ENCODE measurements at places on chromosomes 2 and 18.

- DNase-seq = no peak
These were observed 39.8 kb downstream of the ANO7 start for GRCh38 chr2:241228081-241228859.

DNA sequence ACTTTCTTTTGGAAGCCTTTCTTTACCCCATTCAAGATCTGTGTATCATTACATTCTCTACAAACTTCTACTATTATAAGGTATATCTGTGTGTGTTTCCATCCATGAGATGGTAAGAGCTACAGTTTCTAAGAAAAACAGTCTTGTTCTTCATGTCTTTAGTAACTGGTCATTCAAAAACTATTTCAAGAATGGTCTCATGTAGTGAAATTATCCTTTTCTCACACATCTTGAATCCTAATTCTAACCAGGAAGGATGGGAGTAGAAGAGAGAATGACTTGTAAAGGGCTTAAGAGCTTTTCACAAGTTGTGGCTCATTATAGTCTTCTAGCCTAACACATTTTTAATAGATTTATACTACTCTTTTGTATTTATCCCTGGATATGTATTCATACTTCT, 47.3 kb downstream of the ROCK1 start:
- peak; percentile 36 for DNase-seq

GRCh38 chr2:145268931-145269330, 749.0 kb upstream of the ZEB2 start:
- DNase-seq = no peak

GRCh38 chr2:78417355-78417754, 608.1 kb upstream of the REG3G start:
- DNase-seq = no peak

DNA sequence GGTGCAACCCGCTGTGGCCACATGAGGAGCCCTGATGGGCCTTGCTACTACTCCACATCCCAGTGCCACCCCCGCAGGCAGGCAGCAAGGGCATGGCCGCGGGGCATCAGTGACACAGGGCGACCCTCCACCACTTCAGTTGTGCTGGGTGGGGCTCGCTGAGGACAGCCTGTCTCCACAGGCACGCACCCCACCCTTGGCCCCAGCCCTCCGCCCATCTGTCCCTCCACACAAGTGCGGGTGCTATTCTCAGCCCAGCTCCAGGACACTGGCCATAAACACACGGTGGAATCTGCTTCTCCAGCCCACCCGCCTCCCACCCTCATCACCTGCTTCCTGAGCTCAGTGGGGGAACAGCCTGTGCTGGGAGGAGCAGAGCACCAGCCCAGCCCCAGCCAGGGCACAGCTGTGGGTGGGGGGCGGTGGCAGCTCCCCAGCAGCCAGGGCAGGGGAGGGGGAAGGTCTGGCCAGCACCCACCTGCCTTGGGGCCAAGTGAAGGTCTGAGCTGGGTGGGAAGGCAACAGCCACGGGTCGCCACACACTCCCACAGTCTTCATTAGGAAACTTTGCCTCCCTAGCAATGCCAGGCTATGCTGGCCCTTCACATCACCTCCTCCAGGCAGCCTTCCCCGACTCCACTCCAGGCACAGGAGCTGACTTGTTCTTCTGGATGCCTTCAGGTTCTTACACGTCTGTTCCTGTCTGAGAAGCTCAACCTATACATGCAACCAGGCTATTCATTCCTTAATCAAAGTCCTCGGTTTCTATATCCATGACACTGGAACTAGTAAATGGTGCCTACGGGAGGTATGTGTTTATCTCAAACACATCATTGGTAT, 16.5 kb downstream of the BIN1 start:
- no peak for DNase-seq

DNA sequence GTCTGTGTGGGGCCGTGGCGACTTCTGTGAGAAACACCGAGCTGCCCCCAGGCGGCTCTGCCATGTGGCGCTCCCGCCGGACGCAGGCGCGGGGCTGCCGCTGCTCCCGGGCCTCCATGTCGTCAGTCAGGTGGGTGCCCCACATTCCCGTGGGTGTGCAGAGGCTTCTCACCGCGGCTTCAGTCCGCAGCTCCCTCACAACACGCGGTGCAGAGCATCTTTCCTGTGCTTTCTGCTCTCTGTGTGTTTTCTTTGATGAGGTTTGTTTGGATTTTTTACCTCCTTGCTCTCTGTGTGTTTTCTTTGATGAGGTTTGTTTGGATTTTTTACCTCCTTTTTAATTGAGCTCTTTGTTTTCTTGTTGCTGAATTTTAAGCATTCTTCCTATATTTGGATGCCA, 13.0 kb downstream of the AQP12A start:
- no peak for DNase-seq

- peak; percentile 55 for DNase-seq
These were observed 36.2 kb downstream of the ASB1 start for GRCh38 chr2:238462782-238463396.

- DNase-seq = no peak
These were observed 182.0 kb upstream of the SESTD1 start for GRCh38 chr2:179446476-179447141.

DNA sequence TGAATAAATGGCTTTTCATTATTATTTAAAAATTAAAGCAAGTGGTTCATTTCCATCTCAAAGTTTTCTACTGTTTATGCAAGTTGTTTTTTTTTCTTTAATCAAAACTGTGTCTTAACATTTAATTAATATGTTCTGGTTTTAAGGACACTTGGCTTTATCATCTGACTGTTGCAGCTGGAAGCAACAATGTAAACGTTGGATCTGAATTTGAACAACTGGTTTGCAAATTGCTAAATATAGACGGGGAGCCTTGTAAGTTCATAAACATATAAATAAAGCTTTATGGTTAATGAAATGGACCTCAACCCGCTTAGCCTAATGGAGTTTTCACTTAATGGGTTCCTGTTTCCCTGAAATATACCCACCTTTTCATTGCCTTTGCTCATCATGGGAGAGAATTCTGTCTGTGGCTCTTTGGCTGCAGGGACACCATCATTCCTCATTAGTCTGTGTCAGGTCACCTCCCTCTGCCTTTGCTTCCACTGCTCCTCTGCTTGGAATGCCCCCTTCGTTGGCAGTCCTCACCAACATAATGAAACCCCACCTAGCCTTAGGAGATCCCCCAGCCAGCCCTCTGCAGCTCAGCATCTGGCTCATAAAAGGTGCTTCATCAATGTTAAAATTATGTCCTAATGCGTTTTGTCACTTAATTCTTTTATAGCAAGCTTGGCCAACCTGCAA, 44.2 kb upstream of the DYNC2LI1 start:
- DNase-seq = no peak

DNA sequence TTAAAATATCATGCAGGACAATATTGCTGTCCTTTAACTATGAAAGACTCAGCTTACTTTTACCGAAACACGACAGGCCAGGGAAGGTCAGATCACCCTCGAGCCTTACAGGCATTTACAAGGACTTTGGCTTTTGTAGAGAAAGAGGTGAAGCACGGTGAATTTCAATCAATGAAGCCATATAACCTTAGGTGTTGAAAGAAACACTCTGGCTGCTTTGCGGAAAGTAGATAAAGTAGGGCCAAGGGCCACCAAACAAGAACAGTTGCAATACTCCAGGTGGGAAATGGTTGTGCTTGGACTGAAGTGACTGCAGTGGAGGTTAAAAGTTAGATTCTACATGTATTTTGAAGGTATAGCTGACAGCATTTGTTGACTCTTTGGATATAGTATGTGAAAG, 80.5 kb downstream of the CERKL start:
- DNase-seq = no peak

GRCh38 chr18:7035807-7036206, 81.8 kb downstream of the LAMA1 start:
- no peak for DNase-seq

GRCh38 chr2:214578442-214578841, 167.6 kb downstream of the VWC2L start:
- DNase-seq = no peak

GRCh38 chr18:59464486-59464885, 105.4 kb upstream of the LMAN1 start:
- no peak for DNase-seq

DNA sequence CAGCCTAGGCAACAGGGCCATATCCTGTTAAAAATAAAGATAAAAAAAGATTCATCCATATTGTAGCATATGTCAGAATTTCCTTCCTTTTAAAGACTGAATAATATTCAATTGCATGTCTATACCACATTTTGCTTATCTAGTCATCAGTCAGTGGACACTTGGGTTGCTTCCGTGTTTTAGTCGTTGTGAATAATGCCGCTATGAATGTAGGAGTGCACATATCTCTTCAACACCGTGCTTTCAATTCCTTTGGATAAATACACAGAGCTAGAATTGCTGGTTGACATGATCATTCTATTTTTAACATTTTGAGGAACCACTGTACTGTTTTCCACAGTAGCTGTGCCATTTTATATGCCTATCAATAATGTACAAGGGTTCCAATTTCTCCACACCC, 14.0 kb upstream of the PLB1 start:
- no peak for DNase-seq

DNA sequence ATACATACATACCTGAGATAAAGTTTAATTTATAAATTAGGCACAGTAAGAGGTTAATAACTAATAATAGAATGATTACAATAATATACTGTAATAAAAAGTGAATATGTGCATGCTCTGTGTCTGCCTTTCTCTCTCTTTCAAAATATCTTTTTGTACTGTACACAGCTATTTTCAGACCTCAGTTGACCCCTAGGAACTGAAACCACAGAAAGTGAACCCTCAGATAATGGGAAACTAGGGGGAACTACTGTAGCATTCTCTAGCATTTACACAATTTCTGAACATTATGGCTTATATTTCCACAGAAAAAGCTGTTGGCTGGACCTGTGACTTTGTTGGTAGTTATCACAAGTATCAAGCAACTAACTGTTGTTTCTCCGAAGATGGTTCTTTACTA, 25.9 kb downstream of the WDR75 start:
- DNase-seq = no peak

GRCh38 chr2:222433332-222434173, 9.2 kb downstream of the SGPP2 start:
- DNase-seq = no peak

GRCh38 chr2:112636605-112637288, 9.0 kb upstream of the SLC20A1 start:
- DNase-seq = no peak

- no peak for DNase-seq
These were observed 35.7 kb upstream of the MAT2A start for GRCh38 chr2:85503168-85503850.

DNA sequence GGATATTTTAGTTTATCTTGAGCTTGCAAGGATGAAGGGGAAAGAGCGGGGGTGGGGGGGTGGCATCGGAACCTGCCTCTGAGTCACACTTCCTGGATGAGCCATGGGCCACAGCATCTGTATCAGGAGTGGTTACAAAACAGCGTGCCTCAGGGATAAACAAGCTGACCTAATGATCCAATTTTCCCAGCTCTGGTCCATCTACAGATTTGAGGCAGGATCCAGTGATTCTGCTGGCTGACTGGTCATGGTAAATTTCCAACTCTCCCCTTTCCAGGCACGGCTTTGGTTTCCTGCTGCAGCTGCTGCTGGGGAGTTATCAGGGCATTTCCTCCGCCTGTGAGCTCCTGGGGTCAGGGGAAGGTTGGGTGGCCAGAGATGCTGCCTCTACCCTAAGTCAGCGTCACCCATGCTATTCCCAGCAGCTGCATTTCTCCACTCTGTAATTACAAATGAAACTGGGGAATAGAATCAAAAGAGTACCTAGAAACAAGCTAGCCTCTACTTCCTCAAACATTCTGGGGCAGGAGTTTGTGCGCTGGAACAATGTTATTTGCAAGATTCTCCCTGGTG, 4.7 kb upstream of the HPCAL1 start:
- peak; percentile 93 for DNase-seq

GRCh38 chr18:13660510-13660909, 65.8 kb downstream of the FAM210A start:
- no peak for DNase-seq

- no peak for DNase-seq
These were observed 1108.1 kb upstream of the CHAC2 start for GRCh38 chr2:52659546-52659945.

DNA sequence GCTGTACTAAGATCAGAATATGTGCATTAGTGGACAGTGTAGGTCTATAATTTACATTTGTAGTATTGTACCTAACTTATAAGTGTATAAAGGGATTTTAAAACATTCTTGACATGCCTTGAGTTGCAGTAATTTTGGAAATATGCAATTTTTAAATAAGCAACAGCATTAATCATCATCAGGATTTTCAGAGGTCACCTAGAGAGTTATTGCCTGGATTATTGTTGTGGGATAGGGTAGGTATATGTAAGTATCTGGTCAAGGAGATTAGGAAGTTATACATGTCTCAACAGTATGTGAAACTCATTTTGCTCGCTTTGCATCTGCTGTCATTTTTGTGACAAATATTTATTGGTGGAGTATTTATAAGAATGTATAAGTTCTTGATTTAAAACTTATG, 184.2 kb downstream of the WDR7 start:
- no peak for DNase-seq

- DNase-seq = peak; percentile 13
These were observed 68.1 kb upstream of the RBMS1 start for GRCh38 chr2:160561551-160562295.

DNA sequence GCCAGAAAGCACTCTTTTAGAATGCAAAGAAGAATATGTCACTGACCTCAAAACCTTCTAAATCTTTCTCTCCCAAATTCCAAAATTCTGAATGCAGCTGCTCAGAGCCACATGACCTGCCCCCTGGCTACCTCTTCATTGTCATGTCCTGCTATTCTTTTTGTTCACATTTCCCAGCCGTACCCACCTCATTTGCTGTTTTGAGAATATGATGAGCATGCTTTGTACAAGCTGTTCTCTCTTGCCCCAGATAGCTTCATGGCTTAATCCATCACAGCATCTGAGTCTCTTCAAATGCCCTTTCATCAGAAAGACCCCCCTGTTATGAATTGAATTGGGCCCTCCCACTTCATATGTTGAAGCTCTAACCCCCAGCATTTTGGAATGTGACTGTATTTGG, 214.3 kb downstream of the KCNS3 start:
- DNase-seq = no peak

DNA sequence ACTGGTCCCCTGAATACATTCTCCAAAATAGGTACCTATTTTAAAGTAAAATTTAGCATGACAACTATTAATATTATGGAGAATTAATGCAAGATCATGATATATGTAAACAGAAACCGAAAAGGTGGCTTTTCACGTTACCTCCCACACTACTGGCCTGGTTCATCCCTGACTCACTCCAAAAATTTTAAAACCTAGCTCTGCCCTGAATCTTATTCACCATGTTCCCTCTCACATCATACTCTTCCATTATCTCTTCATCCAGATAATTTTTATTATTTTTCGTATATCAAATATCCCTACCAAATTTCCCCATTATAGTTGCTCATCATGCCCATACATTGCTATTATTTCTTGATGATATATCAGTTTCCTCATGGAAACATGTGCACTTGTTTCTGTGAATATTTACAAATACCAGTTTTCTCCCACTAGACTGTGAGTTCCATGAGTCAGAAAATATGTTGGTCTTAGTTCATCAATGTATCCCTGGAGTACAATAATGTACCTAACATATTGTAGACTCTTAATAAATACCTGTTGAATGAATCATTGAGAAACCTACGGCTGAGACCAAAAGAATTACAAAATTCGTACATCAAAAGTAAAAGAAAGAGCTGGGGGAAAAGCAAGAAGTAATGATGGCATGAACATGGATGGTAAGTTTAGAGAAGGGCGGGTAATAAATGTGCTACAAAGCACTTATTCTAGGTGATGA, 360.1 kb upstream of the CHAC2 start:
- DNase-seq = no peak

- DNase-seq = no peak
These were observed 211.7 kb downstream of the GLI2 start for GRCh38 chr2:120947327-120947726.

GRCh38 chr2:29425866-29426265, 310.7 kb downstream of the CLIP4 start:
- DNase-seq = no peak

GRCh38 chr2:88603146-88603545, 24.1 kb downstream of the EIF2AK3 start:
- DNase-seq = peak; percentile 45

Measured in AG08395 (cell line).